ENCODE measurements at places on chromosomes 6 and 20.

- DNase-seq, result no peak
Measured at GRCh38 chr6:113570161-113570560, 287.0 kb upstream of the MARCKS start.

- no peak for DNase-seq
Measured at GRCh38 chr20:21513881-21514540, at the start of gene NKX2-2. Gene NKX2-2, minus strand, starts transcription at chr20:21514064. Its CDS starts 395 bp downstream, at chr20:21513669.

DNA sequence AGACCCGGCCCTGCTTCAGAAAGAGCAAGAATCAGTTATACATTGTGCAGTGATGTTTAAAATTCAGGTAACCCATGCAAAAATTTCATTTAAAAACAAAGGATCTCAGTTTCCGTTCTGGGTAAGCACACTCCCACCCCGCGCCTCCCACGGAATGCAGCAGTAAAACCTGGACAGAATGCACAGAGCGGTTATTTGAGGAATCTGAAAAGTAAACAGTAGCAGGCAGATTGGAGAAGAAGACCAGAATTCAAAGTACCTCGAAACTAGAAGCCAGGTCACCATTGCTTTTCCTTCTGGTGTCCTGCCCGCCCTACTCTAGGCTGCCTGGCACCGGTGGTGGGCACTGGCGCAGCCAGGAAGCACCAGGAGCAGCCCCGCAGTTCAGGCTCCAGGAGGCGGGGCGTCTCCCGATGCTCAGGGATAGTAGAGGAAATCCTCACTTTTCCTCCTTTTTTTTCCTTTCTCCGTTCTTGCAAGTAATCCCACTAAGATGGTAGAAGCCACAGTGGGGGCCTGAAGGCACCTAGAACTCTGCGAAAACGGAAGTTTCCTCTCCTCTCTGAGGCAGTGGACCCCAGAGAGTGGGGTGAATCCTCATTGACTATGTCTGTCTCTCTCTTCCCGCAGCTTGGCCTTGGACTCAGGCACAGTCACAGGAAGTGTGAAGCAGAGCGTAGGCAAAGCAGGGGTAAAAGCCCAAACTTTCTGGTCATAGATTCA is 28.3 kb downstream of the METTL24 start:
- DNase-seq, result no peak

DNA sequence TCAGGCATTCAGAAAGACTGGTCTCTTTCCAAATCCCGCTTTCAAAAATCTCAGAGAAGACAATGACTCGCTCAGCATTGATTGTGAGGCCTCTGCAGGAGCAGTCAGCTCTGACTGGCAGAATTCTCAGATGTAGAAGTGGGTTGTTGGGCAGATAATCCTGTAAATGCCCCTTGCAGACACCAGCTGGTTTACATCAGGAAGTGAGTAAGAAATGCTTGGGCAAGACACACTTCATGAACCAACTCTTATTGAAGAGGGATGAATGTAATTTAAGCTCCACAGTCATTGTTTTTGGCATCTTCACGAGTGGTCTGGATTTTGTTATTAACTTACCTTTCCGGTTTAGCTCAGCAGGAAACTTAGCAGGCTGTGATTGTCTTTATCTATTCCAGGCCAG is 166.6 kb downstream of the PLCB4 start:
- no peak for DNase-seq

- no peak for DNase-seq
Measured at GRCh38 chr6:129679758-129680157, 30.2 kb downstream of the ARHGAP18 start.

- DNase-seq, result no peak
Measured at GRCh38 chr6:31087494-31088089, 24.8 kb downstream of the C6orf15 start.

DNA sequence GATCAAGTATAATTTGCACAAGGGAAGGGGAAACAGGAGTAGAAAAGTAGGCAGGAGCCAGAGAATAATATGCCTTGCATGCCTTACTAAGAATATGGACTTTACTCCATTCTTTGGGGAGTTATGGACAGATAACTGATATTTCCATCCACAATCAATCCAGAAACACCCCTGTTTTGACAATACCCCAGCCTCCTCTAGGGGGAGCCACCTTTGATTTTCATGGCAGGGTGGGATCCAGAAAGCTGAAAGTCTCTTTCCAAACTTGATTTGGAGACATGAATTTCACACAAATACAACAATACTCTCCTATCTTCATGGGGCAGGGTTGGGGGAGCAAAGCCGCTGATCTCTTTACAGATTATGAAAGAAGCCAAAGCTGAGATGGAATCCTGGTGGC is 404.1 kb downstream of the FOXA2 start:
- DNase-seq, result no peak

DNA sequence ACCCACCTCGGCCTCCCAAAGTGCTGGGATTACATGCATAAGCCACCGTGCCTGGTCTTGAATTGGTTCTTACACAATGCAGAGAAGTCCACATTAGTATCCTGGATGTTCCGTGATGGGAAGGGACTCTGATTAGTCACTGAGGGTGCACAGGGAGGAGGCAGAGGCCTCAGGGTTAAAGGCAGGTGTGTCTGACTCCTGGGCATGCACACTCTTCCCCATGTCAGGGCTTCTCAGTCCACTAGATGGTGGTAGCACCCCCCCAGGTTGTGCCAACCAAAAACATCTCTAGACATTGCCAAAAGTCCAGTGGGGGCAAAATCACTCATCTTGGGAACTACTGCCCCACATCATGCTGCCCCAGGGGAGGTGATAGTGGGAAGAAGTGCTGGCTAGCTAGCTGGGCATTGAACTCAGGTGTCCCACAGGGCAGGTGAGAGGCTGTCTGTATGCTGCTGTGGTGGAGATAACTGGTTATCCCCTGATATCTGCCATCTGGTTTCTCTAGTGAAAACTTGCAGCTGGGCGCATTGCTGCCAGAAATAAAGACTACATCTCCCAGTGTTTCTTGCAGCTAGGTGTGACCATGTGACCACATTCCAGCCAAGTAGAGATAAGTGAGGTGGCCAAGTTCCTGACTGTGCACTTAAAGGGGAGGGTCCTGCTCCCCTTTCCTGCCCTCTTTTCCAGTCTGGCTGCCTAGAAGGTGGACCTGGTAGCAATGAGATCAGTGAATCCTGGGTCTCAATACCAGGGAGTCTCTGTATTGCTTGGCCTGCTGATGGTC is 8.4 kb upstream of the NSFL1C start:
- no peak for DNase-seq

DNA sequence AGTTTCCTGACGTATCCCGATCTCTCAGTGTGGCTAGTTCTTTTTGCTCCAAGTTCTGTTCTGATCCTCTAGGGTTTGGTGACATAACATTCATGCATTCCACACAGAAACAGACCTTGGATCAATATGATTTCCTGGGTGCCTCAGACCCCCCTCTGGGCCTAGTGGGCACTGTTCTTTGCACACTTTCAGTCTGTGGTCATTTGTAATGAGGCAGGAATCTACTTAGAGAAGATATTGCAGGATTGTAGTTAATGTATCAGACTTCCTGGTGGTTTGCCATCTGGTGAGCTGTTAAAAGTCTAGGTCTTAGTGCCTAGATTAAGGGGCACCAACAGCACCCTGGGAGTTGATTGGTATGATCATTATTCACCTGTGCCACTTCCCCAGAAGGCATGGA is 7.5 kb downstream of the BEND6 start:
- no peak for DNase-seq

DNA sequence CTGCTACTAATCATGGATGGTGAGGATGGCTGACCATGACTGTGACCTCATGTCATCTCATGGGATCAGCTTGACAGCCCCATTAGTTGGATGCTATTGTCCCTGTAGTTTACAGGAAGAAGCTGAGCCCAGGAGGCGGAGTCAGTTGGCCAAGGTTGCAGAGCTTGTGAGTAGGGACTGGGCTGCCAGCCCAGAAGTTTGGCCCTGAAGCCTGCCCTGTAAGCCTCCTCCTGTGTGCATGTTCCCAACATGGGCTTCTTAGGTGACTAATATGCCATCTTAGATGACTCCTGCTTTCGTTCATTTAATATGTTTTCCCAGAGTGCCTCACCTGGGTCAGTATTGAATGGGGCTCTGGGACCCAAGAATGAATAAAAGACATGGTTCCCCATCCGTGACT is 6.9 kb downstream of the EDN3 start:
- no peak for DNase-seq

GRCh38 chr6:69578361-69578890 is 218.4 kb downstream of the LMBRD1 start:
- no peak for DNase-seq

- DNase-seq, result no peak
Measured at GRCh38 chr6:67639161-67639560, 995.9 kb upstream of the ADGRB3 start.

- no peak for DNase-seq
Measured at GRCh38 chr6:44967481-44967880, 360.6 kb upstream of the RUNX2 start.

DNA sequence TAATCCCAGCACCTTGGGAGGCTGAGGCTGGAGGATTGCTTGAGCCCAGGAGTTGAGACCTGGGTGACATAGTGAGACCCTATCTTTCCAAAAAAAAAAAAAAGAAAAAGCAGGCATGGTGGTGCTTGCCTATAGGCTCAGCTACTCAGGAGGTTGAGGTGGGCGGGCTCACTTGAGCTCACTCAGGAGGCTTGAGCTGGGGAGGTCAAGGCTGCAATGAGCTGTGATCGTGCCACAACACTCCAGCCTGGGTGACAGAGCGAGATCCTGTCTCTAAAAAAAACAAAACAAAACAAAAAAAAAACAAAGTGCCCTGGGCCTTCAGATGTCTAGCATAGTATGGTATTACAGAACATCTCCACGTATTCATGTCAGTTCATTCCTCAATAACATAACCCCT is 42.9 kb downstream of the ZFAND3 start:
- no peak for DNase-seq

DNA sequence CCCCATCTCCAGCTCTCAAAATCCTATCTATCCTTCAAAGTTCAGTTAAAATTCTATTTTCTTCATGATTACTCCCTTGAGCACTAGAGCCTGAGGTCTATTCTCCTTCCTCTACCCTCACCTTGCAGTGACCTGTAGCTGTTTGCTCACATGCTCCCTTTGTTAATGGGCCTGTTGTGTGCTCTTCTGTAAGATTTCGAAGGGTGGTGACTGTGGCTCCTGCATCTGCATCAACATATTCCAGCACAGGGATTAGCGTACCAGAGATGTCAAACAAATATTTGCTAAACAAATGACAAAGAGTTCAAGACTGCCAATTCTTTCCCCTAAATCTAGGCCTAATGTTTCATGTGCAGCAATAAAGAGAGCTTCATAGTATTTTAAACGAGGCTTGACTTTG is 69.5 kb downstream of the ELOVL5 start:
- no peak for DNase-seq

DNA sequence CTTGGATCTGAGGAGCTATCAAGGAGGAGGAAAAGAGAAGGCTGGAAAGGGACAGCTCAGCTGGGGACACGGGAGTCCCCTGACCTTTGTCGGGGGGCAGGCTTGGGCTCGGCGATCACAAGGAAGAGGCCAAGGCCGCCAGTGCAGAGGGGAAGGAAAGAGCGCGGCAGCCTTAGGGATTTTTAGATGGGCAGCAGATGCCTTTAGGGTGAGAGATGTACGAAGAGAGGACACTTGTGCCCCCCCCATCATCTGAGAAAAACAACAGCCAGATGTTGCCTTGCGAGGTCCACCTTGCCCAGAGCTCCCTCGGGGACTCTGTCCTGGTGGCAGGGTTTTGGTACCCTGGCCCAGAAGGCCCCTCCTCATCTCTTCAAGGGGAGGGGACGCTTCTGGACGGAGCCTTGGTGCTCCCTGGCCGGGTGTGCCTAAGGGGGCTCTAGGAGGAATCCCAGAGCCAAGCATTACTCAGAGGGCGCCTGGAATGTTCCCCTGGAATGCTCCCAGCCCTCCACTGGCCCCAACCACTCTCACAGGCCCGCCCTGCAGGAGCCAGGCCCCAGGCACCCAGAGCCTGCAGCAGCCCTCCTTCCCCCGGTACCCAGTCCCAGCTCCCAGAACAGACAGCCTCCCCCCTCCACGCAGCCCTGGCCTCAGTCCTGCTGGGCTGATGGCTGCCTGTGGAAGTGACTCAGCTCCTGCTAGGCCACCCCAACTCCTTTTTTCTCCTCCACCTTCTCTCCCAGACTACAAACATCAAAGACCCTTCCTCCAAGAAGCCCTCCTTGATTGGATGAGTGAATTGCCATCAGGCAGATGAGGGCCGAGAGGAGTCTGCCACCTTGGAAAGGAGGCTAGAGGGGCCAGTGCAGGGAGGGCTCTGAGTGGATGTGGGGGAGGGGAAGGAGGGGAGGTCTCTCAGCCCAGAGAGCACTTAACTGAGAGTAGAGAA is 1.8 kb downstream of the ADAM33 start:
- no peak for DNase-seq

- no peak for DNase-seq
Measured at GRCh38 chr6:45949256-45949655, 66.4 kb downstream of the CLIC5 start.

GRCh38 chr6:8639928-8640649 is 204.7 kb upstream of the SLC35B3 start:
- no peak for DNase-seq

DNA sequence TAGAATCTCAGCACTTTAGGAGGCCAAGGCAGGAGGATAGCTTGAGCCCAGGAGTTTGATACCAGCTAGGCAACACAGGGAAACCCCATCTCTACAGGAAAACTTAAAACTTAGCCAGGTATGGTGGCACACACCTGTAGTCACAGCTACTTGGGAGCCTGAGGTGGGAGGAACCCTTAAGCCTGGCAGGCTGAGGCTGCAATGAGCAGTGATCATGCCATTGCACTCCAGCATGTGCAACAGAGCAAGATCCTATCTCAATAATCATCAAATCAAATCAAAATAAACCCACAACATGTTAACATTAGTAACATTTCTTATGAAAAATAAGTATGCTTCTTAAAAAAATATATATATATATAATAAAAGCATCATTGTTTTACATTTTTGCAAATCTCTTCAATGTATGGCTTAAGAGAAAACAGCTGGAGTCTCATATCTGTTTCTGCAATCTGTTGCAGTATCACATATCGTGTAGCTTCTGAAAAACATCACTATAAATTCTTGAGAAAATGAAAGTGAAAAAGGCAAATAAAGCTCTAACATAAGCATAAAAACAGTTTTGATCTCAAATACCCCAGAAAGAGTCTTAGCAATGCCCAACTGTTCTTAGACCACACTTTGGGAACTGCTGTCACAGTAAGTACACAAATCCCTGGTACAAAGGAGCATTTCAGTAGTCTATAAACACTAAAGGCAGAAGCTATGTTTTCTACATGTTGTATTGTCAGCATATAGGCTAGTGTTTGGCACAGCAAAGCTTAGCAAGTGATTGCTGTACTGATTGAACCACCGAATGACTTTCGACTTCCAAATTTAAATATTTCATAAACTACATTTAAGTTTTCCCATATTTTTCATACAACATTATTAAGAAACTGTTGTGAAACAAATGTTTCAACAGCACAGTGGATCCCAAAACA is 8.0 kb downstream of the MMUT start:
- DNase-seq, result no peak

DNA sequence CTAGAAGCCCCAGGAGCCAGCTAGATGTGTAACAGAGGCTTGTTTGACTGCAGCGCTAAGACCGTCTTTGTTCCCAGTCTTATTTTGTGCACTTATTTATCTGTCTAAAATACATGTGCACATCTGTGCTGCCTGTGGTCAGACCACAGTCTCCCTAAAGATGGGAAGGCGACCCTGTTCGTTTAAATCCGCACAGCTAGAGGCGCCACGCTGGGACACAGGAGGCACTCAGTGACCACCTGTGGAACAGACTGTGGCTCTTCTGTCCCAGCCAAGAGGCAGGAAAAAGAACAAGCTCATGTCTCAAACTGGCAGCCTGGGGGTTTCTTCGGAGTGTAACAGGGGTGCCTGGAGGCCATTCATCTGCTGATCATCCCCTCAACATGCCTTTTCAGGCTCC is 66.8 kb downstream of the CPNE5 start:
- DNase-seq, result no peak
